ENCODE measurements at places on chromosomes 1 and 21.

DNA sequence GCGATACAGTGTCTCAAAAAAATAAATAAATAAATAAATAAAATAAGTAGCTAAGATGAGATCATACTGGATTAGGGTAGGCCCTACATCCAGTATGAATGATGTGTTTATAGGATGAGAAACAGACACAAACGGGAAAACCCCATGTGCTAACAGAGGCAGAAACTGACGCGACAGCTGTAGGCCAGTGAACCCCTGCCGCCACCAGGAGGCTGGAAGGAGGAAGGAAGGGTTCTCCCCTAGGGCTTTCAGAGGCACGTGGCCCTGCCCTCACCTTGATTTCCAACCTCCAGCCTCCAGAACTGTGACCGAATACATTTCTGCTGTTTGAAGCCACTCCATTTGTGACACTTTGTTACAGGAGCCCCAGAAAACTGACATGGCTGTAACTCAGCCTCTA, 38.5 kb downstream of the CHD5 start:
- DNase-seq, result no peak

DNA sequence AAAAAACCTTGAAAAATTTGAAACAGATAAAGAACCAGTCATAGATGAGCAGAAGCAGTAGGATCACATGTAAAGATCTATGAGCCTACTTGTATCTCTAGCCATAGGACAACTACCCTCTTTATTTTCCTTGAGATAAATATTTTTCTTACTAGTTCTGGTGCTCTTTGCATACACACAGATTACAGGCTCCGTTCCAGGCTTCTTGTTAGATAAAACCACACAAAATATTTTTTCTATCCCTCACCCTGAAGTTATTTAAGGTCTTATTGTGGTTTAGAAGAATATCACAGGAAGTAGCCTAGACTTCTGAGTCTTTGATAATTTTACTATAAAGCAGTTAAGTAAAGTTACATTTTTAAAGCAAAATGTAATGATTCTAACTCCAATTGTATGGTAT, 512.2 kb downstream of the NEGR1 start:
- no peak for DNase-seq

DNA sequence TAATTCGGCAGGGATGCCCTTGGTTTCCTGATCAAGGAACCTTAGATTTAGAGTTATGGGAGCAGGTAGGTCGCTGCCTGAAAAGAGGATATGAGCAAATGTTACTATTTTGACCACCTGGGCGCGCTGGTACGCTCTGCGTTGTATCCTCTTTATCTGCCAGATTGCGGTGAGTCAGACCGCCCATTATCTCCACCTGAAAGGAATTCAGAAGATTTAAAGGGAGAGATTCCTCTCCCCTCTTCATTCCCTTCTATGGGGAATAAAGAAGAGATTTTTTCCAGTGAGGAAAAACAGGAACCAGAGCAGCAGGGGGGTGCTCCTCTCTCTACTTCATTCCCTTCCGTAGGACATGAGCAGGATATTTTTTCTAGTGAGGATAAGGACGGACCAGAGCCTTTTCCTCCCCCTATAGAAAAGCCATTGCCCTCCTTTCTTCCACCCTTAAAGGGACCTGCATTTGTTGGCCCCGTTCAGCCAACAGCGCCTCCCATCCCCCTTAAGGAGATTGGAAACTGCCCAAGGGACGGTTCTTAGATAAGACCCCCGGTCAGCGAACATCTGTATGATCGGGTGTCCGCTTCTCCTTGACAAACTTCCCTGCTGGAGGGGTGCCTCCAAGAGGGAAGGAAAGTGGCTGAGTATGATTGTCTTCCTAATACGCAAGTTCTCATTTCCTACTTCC, 34.1 kb downstream of the CLCA1 start:
- no peak for DNase-seq

- no peak for DNase-seq
Measured at GRCh38 chr1:220137019-220137786, 43.3 kb downstream of the IARS2 start.

- no peak for DNase-seq
Measured at GRCh38 chr21:33007747-33008146, 18.0 kb upstream of the OLIG2 start.

GRCh38 chr1:31072304-31072746, 6.8 kb upstream of the PUM1 start:
- no peak for DNase-seq

GRCh38 chr1:212021563-212021962, 13.8 kb downstream of the INTS7 start:
- DNase-seq, result no peak

- DNase-seq, result no peak
Measured at GRCh38 chr21:26441149-26441548, 131.9 kb downstream of the CYYR1 start.

DNA sequence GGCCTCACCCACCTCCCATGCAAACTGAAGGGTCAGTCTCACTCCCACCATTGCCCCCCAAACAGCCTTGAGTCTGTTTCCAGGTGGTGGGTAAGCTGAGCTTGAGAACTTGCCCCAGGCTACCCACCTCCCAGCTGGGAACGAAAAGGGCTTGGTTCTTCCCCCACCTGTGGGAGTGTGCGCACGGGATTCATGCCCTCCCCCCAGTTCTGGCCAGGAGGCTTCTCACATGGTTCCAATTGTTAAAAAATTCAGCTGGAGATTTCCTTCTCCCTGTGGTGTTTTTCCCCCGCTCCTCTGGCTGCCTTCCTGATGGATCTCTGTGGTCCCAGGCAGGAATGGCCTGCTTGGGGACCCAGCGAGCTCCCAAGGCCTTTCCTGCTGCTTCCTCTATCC, 81.8 kb upstream of the C21orf91 start:
- DNase-seq, result no peak

DNA sequence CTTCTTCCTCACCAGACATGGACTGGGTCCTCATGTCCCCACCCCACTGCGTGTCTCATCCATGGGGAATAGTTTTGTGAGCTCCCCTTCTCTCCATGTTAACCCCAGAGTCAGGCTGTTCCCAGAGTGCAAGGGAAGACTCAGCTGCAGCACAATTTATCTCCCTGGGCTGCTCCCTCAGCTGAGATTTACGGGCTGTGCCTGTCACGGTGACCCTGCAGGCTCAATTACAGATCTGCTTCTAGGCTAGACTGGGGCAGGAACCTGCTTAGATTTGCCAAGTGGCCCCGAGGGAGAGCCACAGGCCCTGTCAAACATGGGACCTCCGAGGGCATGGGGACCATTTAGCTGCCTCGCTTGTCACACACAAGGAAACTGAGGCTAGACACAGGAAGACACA, 37.8 kb downstream of the CDCP2 start:
- no peak for DNase-seq

GRCh38 chr21:17045214-17045853, 467.5 kb upstream of the CXADR start:
- no peak for DNase-seq

DNA sequence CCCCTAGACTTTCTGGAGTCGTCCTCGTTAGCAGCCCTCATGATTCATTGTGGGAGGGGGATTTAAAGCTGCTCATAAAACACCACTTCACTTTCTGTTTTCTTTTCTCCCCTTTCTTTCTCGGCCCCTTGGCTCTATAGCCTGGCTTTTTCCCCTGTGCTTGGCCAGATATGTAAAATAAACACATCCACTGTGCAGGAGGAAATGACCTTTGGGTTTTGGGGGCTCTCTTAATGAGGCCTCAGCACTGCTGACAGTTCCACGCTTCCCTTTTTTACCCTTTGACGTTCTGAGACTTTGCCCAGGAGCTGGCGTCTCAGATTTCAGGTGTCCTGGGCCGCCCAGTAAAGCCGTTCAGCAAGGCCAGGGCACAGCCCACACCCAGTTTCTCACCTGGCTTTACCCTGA, 65.7 kb downstream of the RUNX3 start:
- DNase-seq, result no peak

DNA sequence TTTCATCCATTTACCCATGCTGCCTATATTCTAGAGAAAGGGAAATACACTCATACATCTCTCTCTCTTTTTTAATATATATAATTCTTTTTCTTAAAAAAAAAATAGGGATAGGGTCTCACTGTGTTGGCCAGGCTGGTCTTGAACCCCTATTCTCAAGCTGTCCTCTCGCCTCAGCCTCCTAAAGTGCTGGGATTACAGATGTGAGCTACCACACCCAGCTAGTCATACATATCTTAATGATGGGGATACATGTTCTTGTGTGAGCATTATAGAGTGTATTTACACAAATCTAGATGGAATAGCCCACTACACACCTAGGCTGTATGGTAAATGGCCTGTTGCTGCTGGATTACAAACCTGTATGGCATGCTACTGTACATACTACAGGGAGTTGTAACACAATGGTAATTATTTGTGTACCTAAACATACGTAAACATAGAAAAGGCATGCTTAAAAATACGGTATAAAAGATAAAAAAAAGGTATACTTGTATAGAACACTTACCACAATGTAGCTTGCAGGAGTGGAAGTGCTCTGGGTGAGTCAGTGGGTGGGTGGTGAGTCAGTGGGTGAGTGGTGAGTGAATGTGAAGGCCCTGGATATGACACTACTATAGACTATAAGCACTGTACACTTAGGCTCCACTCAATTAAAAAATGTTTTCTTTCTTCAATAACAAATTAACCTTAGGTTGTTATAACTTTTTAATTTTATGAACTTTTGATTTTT, 72.9 kb downstream of the IVNS1ABP start:
- no peak for DNase-seq

Data from NCI-H187 (cell line).